ENCODE measurements at places on chromosomes 6 and 20.

GRCh38 chr6:143619824-143620401 lies 57.9 kb upstream of the PHACTR2 start:
- no peak for DNase-seq

GRCh38 chr20:15063081-15063480 lies 725.7 kb upstream of the FLRT3 start:
- no peak for DNase-seq

GRCh38 chr6:125008261-125008703 lies 46.0 kb downstream of the RNF217 start:
- no peak for DNase-seq

DNA sequence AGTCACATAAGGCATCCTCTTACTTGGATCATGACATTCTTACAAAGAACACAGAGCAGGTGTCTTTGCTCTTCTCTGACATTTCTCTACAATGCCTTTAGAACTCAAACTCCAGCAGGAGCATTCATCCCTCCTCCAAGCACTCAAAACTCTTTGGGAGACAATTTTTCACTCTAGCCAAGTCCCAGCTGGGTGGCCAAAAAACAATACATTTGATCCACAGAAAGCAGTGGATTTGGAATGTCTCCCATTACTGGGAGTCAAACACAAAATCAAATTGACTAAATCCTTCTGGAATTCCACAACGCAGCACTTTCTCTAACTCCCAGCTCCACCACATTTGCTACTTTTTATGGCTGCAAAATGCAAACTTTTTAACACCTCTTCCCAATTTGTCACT lies 108.6 kb upstream of the VGLL2 start:
- no peak for DNase-seq

DNA sequence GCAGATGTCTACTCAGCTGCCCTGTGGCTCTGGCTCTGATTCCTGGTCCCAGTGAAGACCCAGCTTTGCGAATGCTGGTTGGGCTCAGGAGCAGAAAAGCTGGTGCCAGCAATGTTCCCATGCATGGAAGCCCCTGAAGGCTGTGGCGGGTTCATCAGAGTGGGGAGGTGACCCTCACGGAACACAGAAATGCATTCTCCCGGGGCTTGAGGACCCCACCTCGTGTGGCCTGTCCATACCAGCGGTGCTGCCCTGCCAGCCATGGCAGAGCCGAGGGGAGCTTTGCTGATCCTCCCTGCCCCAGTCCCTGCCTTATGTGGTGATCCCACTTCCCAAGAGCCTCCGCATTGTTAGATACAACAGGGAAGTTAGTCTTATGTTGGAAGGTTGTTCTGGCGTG lies 157.7 kb upstream of the THBS2 start:
- no peak for DNase-seq

DNA sequence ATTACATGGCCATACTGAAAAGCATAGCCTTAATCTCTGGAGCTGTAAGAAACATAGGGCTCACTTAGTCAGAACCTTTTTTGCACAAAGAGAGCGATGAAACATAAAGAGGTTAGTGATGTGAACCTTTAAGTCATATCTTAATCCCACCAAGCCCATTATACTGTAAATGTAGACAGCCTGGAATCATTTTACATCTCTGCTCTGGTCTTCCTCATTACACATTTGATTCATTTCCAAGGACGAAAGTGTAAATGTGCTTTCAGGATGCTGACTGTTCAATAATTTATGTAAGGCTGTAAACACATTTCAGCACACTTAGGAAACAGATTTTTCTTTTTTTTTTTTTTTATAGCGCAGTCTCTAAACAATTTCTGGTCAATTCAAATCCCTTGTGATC lies 131.3 kb upstream of the B3GAT2 start:
- no peak for DNase-seq

DNA sequence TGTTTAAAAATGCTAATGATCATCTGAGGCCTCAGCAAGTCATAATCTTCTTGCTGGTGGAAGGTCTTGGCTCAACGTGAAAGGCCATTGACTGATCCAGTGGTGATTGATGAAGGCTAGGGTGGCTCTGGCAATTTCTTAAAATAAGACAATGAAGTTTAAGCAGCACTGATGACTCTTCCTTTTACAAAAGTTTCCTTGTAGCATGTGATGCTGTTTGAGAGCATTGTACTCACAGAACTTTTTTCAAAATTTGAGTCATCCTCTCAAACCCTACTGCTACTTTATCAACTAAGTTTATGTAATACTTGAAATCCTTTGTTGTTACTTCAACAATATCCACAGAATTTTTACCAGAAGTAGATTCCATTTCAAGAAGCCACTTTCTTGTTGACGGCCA lies 382.3 kb downstream of the ESR1 start:
- no peak for DNase-seq

- no peak for DNase-seq
These were observed 1.9 kb downstream of the PNRC1 start for GRCh38 chr6:89082486-89082891.

DNA sequence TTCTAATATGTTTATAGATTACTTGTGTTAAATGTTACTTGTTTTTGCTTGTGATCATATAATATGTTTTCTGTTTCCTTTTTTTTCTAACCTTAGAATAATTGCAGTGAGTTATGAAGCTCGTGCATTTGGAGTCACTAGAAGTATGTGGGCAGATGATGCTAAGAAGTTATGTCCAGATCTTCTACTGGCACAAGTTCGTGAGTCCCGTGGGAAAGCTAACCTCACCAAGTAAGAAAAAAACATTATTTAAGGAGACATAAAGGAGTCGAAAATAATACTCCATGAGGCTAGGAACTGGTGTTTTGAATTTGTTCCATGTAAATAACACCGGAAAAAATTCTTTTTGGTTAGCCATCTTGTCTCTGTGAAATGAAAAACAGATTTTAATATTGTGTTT lies 6.9 kb downstream of the POLH start:
- DNase-seq, result no peak
